ENCODE measurements at places on chromosomes 11 and 22.

- H3K4me1 ChIP-seq, result no peaks in the 10 kb centered on the region
- DNase-seq, result no peak
- no peak overlapping the region for H3K27ac ChIP-seq
- no peaks in the 10 kb centered on the region for H3K36me3 ChIP-seq
- H3K4me3 ChIP-seq, result no peak overlapping the region
- H3K27me3 ChIP-seq, result no peaks in the 10 kb centered on the region
These were observed 129.9 kb downstream of the WT1 start for GRCh38 chr11:32305460-32305859.

- H3K27me3 ChIP-seq, result no peaks in the 10 kb centered on the region
- H3K36me3 ChIP-seq, result no peaks in the 10 kb centered on the region
- no peak overlapping the region for H3K27ac ChIP-seq
- H3K4me3 ChIP-seq, result no peak overlapping the region
These were observed 221.1 kb downstream of the LARGE1 start for GRCh38 chr22:33699176-33699575.

DNA sequence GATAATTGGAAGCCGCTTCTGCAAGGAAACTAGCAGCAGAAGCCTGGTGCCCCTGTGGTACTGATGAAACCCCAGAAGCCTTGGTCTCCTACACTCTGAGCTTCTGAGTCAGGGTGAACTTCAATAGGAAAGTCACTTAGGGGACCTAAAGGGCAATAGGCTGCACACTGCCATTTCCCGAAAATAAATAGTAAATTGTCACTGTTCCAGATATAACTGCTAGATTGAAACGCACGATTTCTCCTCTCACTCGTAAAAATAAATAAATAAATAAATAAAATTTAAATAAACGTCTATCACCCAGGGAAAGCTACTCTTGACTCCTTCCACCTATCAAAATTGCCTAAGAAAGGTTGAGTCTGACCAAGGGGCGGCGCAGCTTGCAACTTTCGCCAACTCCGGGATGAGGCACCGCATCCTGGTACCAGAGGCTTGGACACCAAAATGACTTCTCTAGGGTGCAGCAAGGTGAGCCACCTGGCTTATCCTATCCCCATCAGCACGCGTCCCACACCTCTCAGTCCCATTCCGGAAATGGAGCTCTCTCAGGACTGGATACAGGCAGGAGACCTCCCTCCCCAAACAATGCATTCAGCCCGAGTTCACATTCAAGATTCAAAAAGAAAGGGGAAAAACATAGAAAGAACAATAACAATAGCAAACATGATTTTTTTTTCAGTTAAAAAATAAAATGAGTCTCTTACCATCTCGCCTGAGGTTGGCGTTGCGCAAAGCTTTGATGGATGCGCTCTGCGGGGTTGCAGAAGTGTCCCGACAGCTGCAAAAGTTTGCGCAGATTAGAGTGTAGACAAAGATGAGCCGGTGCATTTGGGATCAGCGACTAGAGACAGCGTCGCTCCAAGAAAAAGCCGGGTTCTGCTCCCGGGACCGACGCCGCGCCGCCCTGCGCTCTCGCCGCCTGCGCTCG, 583 bp downstream of the PDGFD start:
- no peak for DNase-seq
- H3K36me3 ChIP-seq, result no peaks in the 10 kb centered on the region
- H3K27ac ChIP-seq, result peak overlapping the region; percentile 27
- H3K4me1 ChIP-seq, result no peaks in the 10 kb centered on the region
- H3K27me3 ChIP-seq, result no peaks in the 10 kb centered on the region
- peak overlapping the region; percentile 61 for H3K4me3 ChIP-seq

DNA sequence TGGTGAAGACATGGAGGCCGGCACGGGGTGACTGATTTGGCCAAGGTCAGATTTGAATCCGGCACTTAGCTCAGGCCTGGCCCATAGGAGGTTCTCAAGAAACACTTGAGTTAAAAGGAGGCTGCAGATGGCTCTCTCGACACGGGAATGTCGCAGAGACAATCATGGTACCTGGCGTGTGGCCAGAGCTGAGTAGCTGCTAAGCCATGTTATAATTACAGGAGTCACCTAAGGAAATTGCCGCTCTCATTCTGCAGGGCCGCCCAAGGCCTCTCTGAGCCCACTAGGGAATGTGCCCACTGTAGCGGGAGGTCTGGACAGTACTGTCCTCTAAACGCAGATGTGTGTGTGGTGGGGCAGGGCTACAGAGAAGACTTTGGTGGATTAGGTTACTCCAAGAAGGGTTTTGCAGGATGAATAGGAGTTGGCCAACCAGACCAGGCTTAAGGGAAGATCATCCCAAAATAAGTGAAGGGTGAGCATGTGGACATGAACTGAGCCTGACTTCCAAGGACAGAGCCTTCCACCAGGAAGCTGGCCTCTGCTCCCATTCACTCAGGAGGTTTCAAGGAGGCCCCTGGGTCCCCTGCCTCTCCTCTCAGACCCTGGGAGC, 19.3 kb upstream of the PRR5 start:
- peaks cover 19% of the 10 kb centered on the region for H3K4me1 ChIP-seq
- no peak overlapping the region for H3K27ac ChIP-seq
- no peaks in the 10 kb centered on the region for H3K36me3 ChIP-seq
- H3K27me3 ChIP-seq, result no peaks in the 10 kb centered on the region
- DNase-seq, result no peak

DNA sequence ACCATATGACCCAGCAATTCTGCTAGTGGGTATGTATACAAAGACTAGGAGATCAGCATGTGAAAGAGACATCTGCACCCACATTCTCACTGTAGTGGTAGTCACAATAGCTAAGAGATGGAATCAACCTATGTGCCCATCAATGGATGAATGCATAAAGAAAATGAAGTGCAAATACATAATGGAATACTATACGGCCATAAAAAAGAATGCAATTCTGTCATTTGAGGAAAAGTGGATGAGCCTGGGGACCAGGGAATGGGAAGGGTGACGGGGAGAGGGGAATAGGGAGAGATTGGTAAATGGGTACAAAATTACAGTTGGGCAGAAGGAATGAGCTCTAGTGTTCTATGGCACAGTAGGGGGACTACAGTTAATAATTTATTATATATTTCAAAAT, 26.7 kb upstream of the SMIM38 start:
- peaks cover 3% of the 10 kb centered on the region for H3K4me1 ChIP-seq
- DNase-seq, result no peak
- H3K4me3 ChIP-seq, result no peak overlapping the region

DNA sequence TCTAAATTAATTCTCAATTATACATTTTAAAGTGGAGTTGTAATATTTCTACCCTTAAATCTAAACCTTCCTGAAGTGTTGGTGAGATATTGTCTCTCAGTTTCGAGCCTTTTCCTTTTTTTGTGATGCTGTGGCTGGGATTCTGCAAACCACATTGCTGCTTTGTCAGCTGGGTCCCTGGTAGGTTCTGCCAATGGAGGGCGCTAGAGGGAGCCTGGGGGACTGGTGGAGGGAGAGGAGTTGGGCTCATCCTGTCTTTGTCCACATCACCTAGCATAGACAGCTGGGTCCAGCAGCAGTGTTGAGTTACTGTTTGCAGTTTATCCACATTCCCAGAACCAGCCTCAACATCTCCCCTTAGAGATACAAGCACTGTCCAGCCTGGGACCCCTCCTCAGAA, 41.0 kb downstream of the TRAF6 start:
- peaks cover 8% of the 10 kb centered on the region for H3K4me1 ChIP-seq
- no peaks in the 10 kb centered on the region for H3K27me3 ChIP-seq
- H3K36me3 ChIP-seq, result no peaks in the 10 kb centered on the region

DNA sequence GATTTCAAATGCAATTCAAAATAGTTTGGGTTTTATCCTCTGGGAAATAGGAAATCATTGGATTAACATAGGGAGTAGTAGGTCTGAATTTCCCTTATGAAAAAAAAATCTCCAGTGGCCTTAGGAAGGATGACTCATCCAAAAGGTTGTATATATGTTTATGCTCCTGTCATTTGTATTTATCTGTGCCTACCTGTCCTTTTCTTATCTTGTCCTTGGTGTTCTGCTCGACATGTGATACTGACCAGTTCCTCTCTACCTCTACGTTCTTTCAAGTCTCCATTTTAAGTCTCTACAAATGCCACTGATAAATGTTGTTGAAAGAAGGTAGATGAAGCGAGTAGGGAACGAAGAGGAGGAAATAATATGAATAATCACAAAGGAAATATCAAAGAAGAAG, 3.0 kb upstream of the SOX6 start:
- no peak overlapping the region for H3K4me3 ChIP-seq
- no peak overlapping the region for H3K27ac ChIP-seq
- DNase-seq, result no peak
- H3K27me3 ChIP-seq, result no peaks in the 10 kb centered on the region
